ENCODE measurements at places on chromosomes 2 and 18. TPM values are rescaled to one million over a fixed set of nuclear protein-coding genes. Genes with fewer than 3 reads are reported as not detected.

Gene DUSP19
- 0.13 TPM for polyA plus RNA-seq

DNA sequence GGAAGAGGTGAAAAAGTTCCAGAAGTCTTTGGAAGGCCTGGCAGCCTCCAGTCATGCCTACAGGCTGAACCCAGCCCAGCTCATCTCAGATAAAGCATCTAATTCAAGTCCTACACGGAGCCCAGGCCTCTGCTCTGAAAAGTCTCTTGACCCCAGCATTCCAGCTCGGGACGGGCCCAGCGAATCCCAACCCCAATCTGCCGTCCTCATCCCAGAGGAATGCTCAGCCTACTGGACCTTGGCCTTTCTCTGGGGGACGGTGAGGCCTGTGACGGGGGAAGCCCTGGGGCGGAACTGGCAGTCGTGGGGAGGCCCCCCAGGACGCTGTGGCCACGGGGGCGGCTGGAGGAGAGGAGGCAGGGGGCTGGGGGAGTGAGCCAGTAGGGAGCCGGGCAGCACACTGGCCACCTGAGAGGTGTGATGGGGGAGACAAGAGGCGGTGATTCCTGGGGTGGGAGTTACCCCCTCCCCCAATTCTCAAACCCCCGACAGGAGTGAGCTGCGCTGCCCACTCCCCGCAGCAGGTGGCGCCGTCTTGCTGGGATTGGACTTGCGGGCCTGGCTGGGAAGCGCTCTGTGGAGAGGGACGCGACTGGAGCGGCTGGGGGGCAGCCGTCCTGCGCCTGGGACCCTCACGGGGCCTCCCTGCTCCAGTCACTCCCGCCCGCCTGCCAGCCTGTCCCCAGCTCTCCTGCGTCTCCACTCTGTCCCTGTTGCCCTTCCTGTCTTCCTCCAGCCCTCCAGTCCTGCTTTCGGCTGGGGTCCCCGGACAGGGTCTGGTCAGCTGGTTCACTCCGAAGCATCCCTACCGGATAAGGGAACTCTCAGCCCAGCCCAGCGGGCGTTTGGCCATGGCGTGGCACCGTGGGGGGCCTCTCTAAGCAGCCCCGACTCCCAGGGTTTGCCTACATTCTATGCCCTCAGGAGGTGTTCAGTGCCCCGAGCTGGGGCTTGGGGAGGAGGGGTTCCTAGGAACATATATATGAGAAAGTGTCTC, 182.6 kb upstream of the HAAO start:
- H3K4me3 ChIP-seq: no peak overlapping the region
- H3K4me1 ChIP-seq: peaks cover 30% of the 10 kb centered on the region
- peak; percentile 69 for DNase-seq
- H3K27ac ChIP-seq: no peak overlapping the region
- no peaks in the 10 kb centered on the region for H3K36me3 ChIP-seq

Gene PSMA8
- 0.39 TPM for polyA plus RNA-seq

- no peaks in the 10 kb centered on the region for H3K36me3 ChIP-seq
- DNase-seq: no peak
- no peaks in the 10 kb centered on the region for H3K27me3 ChIP-seq
- H3K27ac ChIP-seq: no peak overlapping the region
- no peak overlapping the region for H3K4me3 ChIP-seq
These were observed 351.7 kb downstream of the HRH4 start for GRCh38 chr18:24811950-24812681.

Gene SKOR2
- polyA plus RNA-seq: not detected

GRCh38 chr2:70035344-70035844, 51.9 kb upstream of the PCBP1 start:
- DNase-seq: no peak
- no peaks in the 10 kb centered on the region for H3K27me3 ChIP-seq
- no peak overlapping the region for H3K27ac ChIP-seq
- no peaks in the 10 kb centered on the region for H3K4me1 ChIP-seq

Gene CDKL4
- 0.42 TPM for polyA plus RNA-seq

- DNase-seq: peak; percentile 39
- H3K4me3 ChIP-seq: peak overlapping the region; percentile 12
- peaks cover 37% of the 10 kb centered on the region for H3K36me3 ChIP-seq
- peaks cover 65% of the 10 kb centered on the region for H3K4me1 ChIP-seq
- H3K27me3 ChIP-seq: no peaks in the 10 kb centered on the region
These were observed 32.2 kb downstream of the DGKD start for GRCh38 chr2:233386382-233387041.

DNA sequence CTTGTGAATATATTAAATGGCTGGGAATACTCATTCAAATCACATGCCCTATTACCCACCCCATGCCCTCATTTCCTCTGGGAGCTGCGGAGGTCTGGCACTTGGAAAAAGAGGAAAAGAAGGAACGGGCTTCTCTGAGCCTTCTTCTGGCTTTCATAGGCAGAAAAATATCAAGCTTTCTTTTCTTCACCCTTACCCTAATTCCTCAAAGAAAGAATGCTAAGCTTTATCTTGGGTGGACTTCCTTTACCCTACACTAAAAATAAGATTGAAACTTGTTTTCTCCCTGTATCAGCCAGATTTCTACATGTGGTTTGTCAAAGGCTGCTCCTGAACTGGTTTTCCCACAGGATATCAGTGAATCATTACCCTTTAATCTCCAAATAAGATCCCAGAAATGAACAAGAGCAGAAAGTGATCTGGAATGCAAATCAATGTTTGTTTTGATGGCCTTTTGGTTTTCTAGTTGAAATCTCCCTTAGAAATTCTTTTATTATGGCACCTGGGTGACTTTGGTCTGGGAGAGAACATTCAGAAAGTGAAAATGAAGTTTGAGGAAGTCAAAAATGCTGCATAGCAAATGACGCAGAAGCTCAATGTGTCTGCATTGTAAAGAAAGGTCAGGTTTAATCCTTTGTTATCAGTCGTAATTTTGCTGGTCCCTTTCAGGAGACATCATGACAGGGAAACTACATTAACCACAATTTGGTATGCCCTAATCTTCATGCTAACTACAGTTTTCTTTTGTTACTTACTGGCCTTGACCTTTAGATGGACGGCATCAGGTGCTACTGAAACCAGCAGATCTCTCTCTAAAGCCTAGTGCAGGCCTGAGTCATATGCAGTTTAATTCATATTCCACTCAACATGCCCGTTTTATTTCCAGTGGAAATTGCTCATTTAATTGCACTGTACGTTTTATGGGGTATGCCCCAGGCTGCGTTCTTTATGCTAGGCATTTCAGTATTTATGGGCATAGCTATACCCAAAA, 46.6 kb upstream of the HNRNPA3 start:
- no peak overlapping the region for H3K4me3 ChIP-seq
- H3K27ac ChIP-seq: peak overlapping the region; percentile 90
- H3K4me1 ChIP-seq: peaks cover 19% of the 10 kb centered on the region

Gene COQ10B
- polyA plus RNA-seq: 14.5 TPM

Gene ACP1
- 70.2 TPM for polyA plus RNA-seq

- no peak overlapping the region for H3K27ac ChIP-seq
- H3K36me3 ChIP-seq: no peaks in the 10 kb centered on the region
- H3K4me3 ChIP-seq: no peak overlapping the region
These were observed 3.1 kb downstream of the EGR4 start for GRCh38 chr2:73290049-73290839.

Gene VAMP8
- polyA plus RNA-seq: 68.7 TPM

DNA sequence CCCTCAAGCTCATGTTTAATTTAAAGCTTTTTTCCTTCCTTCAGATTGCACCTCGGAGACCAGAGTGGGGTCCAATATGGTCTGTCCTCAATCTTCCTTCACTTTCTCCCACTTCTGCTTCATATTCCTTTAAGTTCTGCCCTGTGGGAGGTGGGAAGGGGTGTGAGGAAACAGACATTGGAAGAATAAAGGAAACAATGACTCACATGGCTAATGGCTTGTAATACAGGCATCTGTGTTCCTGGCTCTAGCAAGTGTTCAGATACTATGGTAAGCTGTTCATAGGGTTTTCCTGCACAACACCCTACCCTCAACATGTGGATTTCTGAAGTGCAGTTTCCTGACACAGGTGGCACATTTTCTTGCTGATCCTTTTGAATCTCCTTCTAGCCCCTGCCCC, 209.5 kb downstream of the PIK3C3 start:
- H3K27ac ChIP-seq: no peak overlapping the region
- H3K4me1 ChIP-seq: no peaks in the 10 kb centered on the region
- H3K27me3 ChIP-seq: no peaks in the 10 kb centered on the region
- H3K4me3 ChIP-seq: no peak overlapping the region

DNA sequence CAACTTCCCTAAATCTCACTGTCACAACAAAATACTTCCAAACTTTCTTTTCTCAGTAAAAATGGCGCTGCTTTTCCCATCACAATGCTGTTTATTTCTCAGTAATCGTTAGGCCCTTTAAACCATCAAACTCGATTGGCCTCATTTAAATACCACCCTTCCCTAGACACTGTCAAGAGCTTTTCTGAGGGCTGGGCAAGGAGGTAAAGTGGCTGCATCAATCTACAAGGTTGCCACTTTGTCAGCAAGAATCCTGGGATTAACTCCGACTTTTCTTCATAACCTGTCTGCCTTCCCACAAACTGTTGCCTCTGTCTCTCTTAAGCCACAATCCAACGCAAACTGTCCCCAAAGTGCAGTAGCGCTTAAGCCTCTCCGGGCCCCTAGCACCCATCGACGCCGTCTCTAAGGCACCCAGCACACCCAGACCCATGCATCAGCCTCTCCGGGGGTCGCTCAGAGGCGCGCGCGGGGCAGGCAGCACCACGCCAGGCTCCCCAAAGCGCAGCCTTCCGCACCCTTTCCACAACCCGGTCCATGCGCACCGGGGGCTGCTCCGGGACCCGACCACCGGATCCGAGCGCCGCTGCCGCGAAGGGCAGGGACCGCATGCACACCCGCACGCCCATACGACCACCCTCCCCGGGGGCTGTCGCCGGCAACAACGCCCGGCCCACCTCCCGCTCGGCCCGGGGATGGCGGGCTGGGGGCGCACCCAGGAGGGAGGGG, 683 bp downstream of the MBOAT2 start:
- no peaks in the 10 kb centered on the region for H3K36me3 ChIP-seq
- no peak overlapping the region for H3K27ac ChIP-seq
- H3K27me3 ChIP-seq: peaks cover 11% of the 10 kb centered on the region

DNA sequence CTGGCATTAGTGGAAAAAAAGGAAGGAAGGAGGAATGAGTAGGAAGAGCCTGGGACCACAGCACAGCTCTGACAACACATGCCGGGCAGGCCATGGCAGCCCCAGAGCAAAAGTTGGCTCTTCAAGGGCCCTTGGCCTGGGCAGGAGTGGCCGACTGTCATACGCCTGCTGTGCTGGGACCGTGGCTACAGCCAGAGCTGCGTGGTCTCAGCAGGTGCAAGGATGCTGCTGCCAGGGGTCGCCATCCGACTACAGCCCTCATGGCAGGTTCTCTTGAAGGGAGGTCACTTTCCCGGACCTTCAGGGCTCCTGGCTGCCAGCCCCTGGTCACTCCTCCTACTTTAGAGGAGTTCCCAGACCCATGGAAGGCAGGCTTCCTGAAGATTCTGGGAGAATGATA, 109.9 kb downstream of the ARL4C start:
- H3K4me3 ChIP-seq: no peak overlapping the region
- no peaks in the 10 kb centered on the region for H3K4me1 ChIP-seq
- DNase-seq: no peak
- H3K27me3 ChIP-seq: peaks cover 11% of the 10 kb centered on the region

GRCh38 chr2:11467749-11468148, 1.8 kb upstream of the E2F6 start:
- H3K27me3 ChIP-seq: no peaks in the 10 kb centered on the region
- H3K36me3 ChIP-seq: no peaks in the 10 kb centered on the region
- peaks cover 13% of the 10 kb centered on the region for H3K4me1 ChIP-seq
- no peak overlapping the region for H3K27ac ChIP-seq
- no peak overlapping the region for H3K4me3 ChIP-seq
- DNase-seq: no peak

- H3K4me3 ChIP-seq: no peak overlapping the region
- no peak for DNase-seq
- no peaks in the 10 kb centered on the region for H3K27me3 ChIP-seq
- H3K36me3 ChIP-seq: no peaks in the 10 kb centered on the region
- no peaks in the 10 kb centered on the region for H3K4me1 ChIP-seq
These were observed 82.9 kb upstream of the CCDC85A start for GRCh38 chr2:56100791-56101312.

Gene NAT8
- polyA plus RNA-seq: not detected

All from B cell (primary cell).